ENCODE measurements at places on chromosomes 1 and 21. TPM values are rescaled to one million over a fixed set of nuclear protein-coding genes. Genes with fewer than 3 reads are reported as not detected.

GRCh38 chr1:5099558-5099957, 445.1 kb downstream of the AJAP1 start:
- no peak for DNase-seq

GRCh38 chr21:40176724-40177123, 309.5 kb downstream of the PCP4 start:
- DNase-seq, result no peak

NR5A2 gene
- total RNA-seq, result not detected

GRCh38 chr1:40861224-40862003, 749 bp downstream of the CITED4 start:
- no peak for DNase-seq

GRCh38 chr1:228404107-228404720, 2.4 kb downstream of the TRIM11 start:
- no peak for DNase-seq

DNA sequence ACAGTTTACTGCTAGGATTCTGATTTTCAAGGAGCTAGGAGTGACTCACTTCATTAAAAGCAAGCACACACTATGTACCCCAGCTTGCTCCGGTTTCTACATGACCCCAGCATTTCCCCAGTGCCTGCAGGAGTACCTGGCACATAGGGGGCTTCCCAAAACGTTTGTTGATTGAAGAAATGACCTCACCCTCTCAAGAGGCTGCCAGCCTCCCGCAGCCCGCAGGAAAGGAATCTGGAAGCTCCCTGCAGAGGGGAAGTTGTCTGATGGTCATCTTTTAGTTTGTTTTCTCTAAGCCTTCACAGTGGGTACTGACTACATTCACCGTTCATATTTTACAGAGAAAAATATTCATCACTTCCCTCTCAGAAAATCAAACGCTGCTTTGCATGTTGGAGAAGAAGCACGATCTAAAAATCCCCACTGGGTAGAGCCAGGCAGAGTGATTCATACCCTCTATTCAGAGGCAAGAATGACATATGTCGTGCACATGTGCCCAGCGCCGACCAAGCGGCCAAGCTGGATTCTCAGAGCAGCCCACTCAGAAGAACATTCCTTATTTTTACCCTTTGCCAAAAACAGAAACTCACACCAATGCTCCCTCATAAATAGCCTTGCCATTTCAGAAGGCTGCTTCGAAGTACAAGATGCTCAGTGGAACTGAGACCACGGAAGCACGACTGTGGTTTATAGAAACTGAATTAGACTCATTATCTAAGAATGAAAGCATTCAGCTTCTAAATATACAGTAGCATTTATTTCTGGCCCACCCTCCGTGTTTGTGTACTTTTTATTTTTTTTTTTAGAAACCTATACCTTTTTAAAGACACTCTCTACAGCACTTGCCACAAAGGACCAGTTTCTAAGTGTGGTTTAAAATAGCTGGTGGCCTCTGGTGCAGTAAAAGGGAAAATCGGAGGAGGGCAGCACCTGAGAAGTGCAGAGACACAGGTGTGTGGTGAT, 143.2 kb downstream of the MIS18A start:
- DNase-seq, result no peak

HOOK1 gene
- 18.1 TPM for total RNA-seq

DNA sequence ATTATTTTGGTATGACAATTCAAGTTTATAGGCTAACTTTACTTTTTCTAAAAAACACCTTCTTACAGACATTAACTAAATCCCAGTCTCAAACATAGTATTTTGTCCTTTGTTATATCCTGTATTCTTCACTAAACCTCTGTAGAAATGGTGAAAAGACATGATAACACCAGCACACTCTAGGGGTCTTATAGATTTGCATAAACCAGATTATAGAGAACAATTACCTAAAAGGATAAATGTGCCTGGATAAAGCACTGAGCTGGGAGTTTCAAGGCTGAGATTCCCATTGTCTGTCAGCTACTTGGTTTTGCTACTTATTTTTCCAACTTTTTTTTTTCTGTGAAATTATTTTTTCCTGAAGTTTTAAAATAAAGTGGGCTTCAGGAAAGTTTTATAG, 1288.6 kb upstream of the TMPRSS15 start:
- no peak for DNase-seq

DNA sequence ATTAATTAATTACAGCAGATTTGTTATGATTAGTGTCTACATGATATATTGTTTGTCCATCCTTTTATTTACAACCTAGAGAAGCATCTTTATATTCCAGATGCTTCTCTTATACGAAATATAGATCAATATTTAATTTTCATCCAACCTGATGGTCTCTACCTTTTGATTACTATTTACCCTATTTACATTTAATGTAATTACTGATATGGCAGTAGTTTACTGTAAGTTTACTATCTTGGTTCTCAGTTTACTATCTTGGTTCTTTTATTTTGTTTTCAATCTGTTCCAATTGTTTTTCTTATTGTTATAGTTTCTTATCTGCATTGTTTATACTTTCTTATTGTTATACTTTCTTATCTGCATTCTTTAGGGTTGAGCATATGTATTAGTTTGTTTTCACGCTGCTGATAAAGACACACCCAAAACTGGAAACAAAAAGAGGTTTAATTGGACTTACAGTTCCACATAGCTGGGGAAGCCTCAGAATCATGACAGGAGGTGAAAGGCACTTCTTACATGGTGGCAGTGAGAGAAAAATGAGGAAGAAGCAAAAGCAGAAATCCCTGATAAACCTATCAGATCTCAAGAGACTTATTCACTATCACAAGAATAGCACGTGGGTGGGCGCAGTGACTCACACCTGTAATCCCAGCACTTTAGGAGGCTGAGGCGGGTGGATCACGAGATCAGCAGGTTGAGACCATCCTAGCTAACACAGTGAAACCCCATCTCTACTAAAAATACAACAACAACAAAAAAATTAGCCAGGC, 28.9 kb downstream of the FAF1 start:
- no peak for DNase-seq
